ENCODE measurements at places on chromosomes 7 and 10.

- DNase-seq: no peak
- no peaks in the 10 kb centered on the region for H3K27me3 ChIP-seq
- H3K27ac ChIP-seq: no peak overlapping the region
- H3K4me3 ChIP-seq: no peak overlapping the region
- H3K36me3 ChIP-seq: no peaks in the 10 kb centered on the region
- H3K4me1 ChIP-seq: no peaks in the 10 kb centered on the region
These were observed 5.9 kb downstream of the VPS41 start for GRCh38 chr7:38903057-38903456.

GRCh38 chr10:114607358-114607998 lies 50.6 kb downstream of the ABLIM1 start:
- H3K36me3 ChIP-seq: no peaks in the 10 kb centered on the region
- no peak for DNase-seq
- H3K4me1 ChIP-seq: peaks cover 75% of the 10 kb centered on the region
- H3K27me3 ChIP-seq: no peaks in the 10 kb centered on the region
- no peak overlapping the region for H3K4me3 ChIP-seq

DNA sequence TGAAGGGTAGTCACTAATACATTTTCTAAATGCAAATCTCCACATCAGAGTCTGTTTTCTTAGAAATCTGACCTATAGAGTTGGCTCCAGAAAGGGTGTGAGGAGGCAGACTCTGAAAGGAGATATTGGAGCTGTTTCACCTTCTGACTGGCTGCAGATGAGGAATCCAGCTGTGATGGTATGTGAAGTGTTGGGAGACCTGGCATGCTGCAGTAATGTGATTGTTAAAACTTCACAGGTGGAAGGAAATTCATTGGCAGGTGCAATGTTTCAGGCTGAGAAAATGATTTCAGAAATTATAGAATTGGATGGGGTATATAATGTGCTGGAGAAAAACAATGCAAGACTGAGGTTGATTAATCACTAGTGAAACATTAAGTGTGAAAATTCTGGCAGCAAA lies 1134.0 kb upstream of the LRRN3 start:
- H3K4me1 ChIP-seq: no peaks in the 10 kb centered on the region
- no peaks in the 10 kb centered on the region for H3K36me3 ChIP-seq
- no peaks in the 10 kb centered on the region for H3K27me3 ChIP-seq

DNA sequence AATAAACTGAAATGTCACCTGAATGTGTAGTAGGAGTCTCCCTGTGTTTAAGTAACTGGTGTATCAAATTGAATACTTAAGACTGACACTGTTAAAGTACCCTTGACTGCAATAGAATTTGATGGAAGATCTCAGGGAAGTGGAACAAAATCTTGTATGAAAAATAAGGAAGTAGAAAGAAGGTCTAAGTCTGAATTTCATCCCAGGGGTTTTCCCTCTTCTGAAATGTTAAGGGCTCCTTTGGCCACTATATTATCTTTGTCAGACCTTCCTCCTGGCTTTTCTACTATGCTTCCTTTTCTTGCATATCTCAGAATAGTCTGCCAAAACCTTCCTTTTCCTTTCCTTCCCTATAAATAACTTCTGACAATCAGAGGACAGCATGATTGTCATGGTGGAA lies 59.6 kb downstream of the BLNK start:
- no peaks in the 10 kb centered on the region for H3K27me3 ChIP-seq
- H3K4me1 ChIP-seq: no peaks in the 10 kb centered on the region
- no peaks in the 10 kb centered on the region for H3K36me3 ChIP-seq
- DNase-seq: no peak

GRCh38 chr7:144665689-144666381 lies 170.0 kb downstream of the TPK1 start:
- H3K27me3 ChIP-seq: no peaks in the 10 kb centered on the region
- no peak overlapping the region for H3K27ac ChIP-seq
- H3K4me1 ChIP-seq: no peaks in the 10 kb centered on the region
- H3K4me3 ChIP-seq: no peak overlapping the region

DNA sequence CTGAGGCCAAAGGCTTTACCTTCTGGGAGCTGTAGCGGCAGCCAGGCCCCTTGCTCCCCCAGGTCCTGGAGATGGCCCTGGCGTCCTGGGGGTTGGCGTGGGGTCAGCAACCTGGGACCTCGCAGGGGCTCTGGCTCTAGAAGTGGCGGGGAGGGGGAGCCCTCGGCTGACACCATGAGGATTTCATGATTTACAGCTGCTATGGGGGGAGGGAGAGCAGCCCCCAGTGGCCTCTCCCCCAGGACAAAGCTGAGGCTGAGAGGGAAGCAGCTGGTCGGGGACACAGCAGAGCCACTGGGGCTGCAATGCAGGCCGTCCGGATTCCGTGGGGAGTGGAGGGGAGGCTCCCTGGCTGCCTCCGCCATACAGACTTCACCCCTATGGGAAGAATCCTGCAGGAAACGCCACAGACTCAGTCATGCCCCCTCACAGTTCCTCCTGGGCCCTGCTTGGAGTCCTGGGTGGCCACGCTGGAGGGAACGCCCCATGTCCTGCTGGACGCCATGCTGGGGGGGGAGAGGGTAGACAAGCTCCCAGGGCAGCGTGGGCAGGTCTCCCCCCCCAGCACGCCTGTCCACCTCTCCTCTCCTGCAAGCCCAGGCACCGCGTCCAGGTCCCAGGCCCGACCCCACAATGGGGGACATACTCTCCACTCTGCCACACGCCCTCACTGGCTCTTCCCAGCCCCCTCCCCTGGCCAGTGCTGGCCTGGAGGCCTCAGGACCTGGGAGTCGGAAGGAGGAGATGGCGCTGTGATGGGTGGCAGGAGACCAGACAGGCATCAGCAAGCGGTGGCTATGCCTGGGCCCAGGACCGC lies 243.6 kb downstream of the ELFN1 start:
- no peaks in the 10 kb centered on the region for H3K27me3 ChIP-seq
- no peaks in the 10 kb centered on the region for H3K36me3 ChIP-seq
- H3K4me3 ChIP-seq: no peak overlapping the region
- H3K27ac ChIP-seq: no peak overlapping the region
- DNase-seq: no peak
- no peaks in the 10 kb centered on the region for H3K4me1 ChIP-seq

All from adrenal gland (tissue), 19 donors.